ENCODE measurements at places on chromosomes 2 and 18.
A peak's percentile ranks its signal among the peaks of the same experiment; 100 is the strongest.

GRCh38 chr2:134460583-134460998, 206.7 kb downstream of the MGAT5 start:
- peak; percentile 33 for DNase-seq

DNA sequence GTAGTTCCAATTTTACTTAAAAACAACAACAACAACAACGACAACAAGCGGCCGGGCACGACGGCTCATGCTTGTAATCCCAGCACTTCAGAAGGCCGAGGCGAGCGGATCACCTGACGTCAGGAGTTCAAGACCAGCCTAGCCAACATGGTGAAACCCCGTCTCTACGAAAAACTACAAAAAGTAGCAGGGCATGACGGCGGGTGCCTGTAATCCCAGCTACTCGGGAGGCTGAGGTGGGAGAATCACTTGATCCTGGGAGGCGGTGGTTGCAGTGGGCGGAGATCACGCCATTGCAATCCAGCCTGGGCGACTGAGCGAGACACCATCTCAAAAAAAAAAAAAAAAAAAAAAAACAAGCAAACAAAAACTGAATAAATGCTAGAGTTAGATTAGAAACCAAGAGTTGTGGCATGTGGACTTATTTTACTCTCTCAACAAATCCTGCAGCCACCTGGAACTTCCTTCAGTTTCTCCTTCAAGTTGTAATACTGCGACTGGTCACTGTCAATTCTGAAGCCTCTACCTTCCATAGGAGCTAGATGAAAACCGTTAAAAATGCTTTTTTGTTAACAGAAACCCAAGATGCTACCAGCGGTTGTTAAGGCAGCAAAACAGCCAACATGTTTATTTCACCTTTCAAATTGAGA, 1.3 kb downstream of the ATP5F1A start:
- no peak for DNase-seq

GRCh38 chr2:151403914-151404313, 5.8 kb upstream of the RIF1 start:
- no peak for DNase-seq

DNA sequence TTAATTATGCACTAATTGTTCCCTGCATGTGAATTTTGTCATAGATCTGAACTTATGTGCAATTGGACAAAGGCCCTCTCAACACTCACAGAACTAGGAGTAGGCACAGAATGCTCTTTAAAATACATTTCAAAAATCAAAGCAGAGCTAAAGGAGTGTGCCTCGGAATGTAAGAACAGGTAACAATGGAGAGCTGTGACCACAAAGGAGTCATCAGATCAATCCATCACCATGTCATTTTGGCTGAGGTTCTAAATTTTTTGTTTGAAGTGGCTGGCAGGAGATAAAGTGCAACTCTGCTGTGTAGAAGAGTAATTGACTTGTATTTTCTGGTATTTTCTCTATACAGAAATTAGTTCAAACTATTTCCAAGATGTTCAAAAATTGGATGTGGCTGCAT, 155.4 kb downstream of the NRP2 start:
- no peak for DNase-seq

GRCh38 chr18:75639472-75639831, 211.9 kb upstream of the SMIM21 start:
- DNase-seq, result no peak

DNA sequence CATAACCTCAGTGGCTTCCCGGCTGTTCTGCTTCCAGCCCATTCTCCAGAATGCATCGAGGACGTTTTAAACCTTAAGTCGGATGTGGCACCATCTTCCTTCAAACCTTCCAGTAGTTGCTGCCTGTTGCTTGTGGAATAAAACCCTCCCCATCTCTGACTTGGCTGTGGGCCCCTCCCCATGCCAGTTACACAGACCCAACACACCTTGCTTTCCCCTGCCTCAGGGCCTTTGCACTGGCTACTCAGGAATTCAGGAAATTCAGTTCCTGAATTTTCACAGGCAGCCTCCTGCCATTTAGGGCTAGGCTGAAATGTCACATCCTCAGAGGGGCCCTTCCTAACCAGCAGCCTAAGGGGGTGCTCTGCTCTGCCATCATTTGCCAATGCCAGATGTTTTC, 5.0 kb upstream of the ADRA2B start:
- DNase-seq, result no peak

DNA sequence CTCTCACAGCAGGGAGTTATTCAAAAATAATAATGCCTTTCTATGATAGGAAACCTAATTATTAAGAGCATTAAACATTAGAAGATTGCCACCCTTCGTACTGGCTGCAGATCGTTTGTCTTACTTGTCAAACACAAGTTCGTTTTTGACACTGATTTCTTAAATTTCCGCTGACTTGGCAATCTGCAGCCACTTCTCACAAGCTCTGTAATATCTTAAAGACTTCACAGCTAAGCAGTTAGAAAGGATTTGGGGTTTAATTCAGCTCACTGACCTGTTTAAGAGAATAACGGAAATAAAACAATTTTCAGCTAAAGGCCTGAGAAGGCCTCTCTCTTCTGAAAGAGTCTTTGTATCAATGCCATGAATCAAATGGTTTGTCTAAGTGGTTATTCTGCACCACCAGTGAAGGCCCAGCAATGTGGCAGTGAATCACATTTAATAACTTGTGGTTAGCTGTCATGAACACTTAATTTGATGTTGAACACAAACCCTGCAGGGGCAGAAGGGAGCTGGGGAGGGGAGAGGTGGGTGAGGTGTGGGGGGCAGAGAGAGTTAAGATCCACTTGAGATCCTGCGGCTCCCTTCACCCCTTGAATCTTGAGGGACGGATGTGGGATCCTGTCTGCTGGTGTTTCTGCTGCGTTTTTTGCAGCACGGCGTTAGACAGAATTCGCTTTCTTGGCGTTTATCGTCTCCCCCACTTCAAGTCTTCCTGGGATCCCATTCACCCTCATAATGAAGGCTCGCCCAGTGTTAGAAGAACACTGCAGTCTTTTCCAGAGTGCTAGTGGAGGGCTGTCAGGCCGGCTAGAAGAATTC, 145.4 kb upstream of the SATB2 start:
- DNase-seq, result no peak

GRCh38 chr2:240199133-240199870, 58.8 kb upstream of the OTOS start:
- peak; percentile 11 for DNase-seq

GRCh38 chr18:26780520-26781325, 84.8 kb downstream of the AQP4 start:
- no peak for DNase-seq

DNA sequence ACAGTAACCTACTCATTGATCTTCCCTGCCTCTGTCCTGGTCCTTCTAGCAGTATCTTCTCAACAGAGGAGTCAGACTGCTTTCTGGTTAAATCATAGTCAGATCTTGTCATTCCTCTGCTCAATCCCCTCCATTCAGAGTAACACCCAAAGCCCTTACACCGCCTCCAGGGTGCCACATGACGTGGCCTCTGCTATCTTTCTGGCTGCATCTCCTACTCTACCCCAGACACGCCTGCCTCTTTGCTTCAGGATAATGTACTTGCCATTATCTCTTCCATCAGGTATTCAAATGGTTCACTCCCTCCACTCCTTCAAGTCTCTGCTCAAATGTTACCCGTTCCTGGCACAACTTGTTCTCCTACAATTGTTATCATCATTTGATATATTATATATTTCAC, 36.3 kb upstream of the ACVR2A start:
- DNase-seq, result no peak

- DNase-seq, result no peak
Measured at GRCh38 chr2:240384711-240385450, 50.6 kb upstream of the GPC1 start.

GRCh38 chr18:36700955-36701354, 127.8 kb downstream of the TPGS2 start:
- no peak for DNase-seq

DNA sequence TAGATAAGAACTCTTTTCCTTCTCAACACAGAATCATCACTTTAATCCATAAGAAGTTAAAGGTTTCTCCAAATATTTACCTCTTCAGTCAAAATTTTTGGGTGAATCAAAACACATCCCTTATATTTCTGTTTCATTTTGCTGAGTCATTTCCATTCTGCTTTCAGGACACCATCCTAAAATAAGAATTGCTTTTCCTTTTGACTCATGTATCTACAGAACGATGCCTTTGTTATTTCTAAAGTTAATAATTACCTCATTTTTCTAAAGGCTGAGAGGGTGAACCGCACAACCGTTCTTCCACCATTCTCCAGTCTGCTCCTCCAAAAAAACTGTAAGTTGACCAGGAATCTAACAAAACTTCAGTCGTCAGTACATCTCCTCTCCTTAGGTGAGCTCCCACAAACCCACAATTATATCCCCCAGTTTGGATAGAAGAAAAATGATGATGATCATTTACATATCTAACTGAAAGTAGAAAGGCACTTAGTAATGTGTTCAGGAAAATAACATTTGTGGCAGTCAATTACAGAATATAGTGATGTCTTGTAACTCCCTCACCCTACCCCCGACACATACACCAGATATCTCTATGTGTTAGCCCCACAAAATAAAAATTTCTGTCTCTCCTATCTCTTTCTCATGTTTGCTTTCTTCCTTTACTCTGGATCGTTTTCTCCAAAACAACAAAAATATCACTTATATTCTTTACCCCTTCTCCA, 162.5 kb downstream of the RAD51AP2 start:
- no peak for DNase-seq

DNA sequence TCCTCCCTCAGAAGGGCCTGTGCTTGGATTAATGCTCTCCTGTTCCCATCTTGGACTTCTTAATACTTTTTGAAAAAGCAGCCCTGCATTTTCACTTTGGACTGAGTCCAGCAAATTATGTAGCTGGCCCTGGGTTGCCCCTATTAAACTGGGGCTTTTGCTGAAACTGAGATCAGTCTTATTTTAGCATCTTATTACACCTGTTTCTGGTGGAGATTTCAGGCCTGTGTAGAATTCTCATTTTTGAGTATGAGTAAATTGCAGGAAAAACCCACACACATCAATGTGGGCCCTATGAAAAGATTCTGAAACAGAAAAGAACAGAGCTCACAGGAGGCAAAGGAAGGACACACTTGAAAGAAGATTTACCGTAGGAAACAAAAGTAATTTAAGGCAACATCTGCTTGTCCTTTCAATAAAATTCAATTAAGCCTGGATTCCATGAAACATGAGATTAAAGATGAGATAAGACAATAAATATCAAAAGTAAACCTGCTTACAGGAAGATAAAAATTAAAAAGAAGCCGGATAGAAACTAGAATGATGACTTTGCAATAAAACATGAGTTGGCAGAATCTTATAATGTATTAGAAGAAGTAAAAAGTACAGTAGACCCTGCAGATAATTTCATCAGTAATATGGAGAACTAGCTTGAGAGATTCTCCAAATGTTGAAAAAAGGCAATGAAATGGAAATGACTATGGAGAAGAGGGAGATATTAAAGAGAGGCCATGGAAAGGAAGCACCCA, 90.7 kb upstream of the GCFC2 start:
- DNase-seq, result no peak

DNA sequence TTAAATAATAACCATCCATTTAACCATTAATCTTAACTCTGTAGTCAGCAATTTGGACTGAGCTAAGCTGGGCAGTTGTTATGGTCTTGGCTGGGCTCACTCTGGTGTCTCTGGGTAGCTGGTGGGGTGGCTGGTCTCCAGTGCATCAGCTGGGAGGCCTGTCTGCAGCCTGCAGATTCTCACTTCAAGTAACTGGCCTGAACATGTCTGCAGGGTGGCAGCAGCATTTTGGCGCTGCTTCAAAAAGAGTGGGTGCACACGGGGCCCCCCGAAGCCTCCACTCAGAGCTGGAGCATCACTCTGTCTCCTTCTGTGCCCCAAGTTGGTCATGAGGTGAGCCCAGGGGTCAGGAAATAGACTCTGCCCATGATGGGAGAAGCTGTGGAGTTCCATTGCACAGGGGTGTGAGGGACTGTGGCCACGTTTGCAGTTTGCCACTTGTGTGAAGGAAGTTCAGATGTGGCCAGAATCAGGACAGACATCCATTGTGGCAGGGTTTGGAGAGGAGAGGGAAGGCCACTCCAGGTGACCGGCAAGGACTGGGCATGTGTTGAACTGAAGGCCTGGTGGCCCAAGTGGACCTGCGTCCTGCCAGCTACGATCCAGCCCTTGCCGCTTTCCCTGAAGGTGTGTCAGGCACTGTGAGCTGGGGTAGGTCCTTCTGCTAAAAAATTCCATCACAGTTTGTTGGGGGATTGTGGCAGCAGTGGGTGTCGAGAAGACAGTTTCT, 4.9 kb upstream of the ALLC start:
- DNase-seq, result no peak

GRCh38 chr18:35387152-35387571, 10.0 kb upstream of the ZNF396 start:
- no peak for DNase-seq

DNA sequence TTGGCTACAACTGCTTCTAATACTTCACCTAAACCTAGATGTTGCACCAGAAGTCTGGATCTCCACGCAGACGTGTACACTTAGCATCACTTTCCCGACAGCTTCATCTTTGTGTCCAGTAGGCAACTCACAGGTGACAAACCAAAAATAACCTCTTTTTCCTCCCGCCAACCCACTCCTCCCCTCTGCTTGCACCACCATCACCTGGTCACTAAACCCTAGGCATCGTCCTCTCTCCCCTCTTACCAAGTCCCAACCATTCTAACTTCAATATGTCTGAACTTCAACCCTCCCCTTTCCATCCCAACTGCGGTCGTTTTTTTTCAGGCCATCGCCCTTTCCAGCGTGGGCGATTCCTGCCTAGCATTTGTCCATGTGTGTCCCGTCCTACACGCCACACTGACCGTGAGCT, 413 bp upstream of the CHMP3 start:
- no peak for DNase-seq

GRCh38 chr2:105377871-105378270, 21.0 kb downstream of the FHL2 start:
- DNase-seq, result no peak

- no peak for DNase-seq
Measured at GRCh38 chr2:8133913-8134472, 547.9 kb upstream of the ID2 start.

DNA sequence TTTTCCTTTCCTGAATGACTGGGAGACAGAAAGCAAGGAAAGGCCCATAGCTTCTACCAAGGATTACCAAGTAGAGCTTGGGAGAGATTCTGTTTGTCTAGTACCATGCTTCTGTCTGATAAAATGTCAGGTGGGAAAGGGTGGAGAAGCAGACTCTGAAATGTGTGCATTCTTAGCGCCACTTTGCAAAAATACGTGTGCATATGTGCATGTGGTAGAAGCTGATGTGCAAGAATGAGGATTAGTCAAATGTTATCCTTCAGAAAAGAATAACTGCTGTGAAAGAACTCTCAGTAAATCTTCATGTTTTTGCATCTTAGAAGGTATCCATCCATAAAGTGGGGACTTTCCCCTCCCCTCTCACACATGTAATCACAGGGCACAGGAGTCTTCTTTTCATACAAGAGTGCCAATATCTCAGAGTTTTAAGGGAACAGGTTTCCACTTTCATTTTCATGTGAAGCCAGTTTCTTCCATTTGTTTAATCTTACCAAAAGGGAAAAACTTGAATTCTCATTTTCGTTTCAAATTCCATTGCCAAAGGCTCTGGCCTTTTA, 15.4 kb upstream of the DGKD start:
- DNase-seq, result no peak

GRCh38 chr2:127864877-127865276, 6.9 kb upstream of the POLR2D start:
- no peak for DNase-seq

All from stimulated activated CD4-positive, alpha-beta T cell treated with anti-CD3 and anti-CD28 coated beads, Interleukin-2, amount 100 ng/mL, for 24 hours (primary cell).